Stimulated activated CD4-positive, alpha-beta T cell treated with anti-CD3 and anti-CD28 coated beads, TNF-alpha, amount 100 ng/mL, for 4 hours (primary cell): ENCODE measurements at places on chromosomes 1 and 21.
A peak's percentile ranks its signal among the peaks of the same experiment; 100 is the strongest.

GRCh38 chr1:72281637-72282270, 585 bp downstream of the NEGR1 start:
- no peak for DNase-seq

DNA sequence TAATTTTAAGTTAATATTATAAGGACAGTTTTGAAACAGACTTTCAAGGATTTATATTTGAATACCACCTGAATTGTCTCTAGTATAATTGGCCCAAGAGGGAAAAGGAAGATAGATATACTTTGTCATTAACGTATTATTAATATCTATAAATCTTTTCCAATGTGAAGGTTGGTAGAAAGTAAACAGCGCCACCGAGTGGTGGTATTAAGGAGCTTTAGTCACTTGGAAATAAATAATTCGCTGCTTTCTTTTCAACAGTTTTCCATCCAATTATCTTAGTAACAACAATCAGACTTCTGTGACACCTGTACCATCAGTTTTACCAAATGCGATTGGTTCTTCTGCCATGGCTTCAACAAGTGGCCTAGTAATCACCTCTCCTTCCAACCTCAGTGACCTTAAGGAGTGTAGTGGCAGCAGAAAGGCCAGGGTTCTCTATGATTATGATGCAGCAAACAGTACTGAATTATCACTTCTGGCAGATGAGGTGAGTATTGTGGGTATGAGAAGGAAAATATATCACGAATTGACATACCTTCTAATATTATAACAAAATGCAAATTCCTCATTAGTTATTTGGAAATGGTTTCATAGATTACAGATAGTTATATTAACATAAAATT, 37.7 kb downstream of the SH3GLB1 start:
- peak; percentile 29 for DNase-seq

DNA sequence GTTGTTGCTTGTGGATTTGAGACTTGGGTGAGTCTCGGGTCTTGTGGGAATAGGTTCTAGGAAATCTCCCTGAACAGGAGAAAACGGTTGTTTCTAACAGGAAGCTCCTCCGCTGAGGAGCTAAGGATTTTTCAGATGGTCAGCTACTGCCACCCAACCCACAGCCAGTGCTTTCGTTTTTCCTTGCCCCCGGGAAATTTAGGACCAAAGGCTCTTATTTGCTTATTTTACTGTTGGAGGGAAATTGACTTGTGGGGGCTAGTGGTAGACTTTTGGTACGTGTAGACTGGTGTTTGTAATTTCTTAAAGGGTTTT, 792 bp downstream of the SNX7 start:
- no peak for DNase-seq

DNA sequence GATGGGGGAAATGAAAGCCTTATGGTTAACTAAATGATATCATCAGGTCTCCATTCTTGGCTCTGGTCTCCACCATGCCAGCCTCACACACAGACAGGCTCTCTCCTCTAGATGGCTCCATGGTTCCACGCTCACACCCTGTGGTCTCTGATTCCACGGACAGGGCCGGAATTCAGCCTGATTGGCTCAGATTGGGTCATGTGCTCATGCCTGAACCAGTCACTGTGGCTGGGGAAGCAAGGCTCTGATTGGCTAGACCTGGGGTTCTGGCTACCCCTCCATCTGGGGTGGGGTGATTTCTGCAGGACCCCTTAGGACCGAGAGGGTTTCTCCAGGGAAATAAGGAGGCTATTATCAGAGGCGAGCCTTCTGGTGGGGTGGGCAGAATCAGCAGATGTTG, 277.0 kb downstream of the PTPRU start:
- no peak for DNase-seq

GRCh38 chr1:204296431-204296988, 63.2 kb downstream of the PLEKHA6 start:
- no peak for DNase-seq

GRCh38 chr1:25645637-25646400, 29.2 kb downstream of the MAN1C1 start:
- DNase-seq = no peak
